ENCODE measurements at places on chromosomes 1 and 21. TPM values are rescaled to one million over a fixed set of nuclear protein-coding genes. Genes with fewer than 3 reads are reported as not detected.

DNA sequence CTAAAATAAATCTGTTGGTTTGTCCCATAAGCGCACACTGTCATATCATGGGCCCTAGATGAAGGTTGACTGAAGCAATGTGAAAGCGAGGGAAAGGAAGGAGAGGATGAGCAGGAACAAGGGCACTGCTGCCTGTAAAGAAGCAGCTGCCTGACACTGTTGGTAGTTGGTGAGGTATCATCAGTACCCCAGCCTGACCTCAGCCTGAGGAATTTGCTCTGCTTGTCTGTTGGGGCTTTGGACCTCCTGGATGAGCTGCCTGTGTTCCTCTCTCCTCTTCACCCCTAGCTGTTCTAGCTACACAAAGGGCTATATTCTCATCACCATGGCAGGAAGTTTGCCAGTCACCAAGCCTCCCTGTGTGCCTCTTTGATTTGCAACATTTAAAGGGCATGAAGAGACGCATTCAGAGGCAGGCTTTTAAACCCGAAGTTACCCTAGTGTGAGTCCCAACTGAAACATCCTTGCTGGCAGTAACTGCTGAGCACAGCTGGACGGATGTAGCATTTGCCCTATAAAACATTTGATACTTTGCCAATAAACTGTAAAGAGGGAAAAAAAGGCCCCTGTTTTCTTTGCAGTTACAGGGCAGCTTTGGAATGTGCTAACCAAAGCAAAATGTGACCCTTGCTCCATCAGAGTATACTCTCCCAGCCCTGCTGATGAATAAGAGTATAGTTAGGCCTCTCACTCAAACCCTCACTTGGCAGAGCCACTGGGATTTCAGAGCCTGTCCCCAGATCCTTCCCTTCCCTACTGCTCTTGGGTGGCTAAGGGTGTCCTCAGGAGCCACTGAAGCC is 22.2 kb upstream of the SPATA6 start:
- no peak for DNase-seq
- H3K4me1 ChIP-seq = no peaks in the 10 kb centered on the region
- H3K4me3 ChIP-seq = no peak overlapping the region
- no peaks in the 10 kb centered on the region for H3K36me3 ChIP-seq
- peak overlapping the region; percentile 55 for H3K27ac ChIP-seq

DNA sequence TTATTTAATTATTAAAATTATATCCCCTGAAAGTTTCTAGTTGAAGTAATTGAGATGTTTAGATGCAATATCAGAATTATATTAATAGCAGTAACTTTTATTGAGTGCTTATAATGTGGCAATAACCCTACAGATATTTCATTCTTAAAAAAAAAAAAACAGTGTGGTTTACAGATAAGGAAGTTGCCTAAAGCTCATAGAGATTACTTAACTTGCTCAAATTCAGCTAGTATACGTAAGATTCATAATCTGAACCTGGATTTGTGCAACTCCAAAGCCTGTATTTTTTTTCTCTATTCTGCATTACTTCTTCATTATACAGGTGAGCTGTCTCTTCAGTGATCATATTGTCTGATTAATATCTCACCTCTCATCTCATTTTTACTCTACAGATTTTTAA is 156.0 kb upstream of the PTBP2 start:
- no peaks in the 10 kb centered on the region for H3K4me1 ChIP-seq
- H3K27ac ChIP-seq = no peak overlapping the region
- DNase-seq = no peak
- no peaks in the 10 kb centered on the region for H3K27me3 ChIP-seq
- H3K36me3 ChIP-seq = no peaks in the 10 kb centered on the region
- no peak overlapping the region for H3K4me3 ChIP-seq

GRCh38 chr1:60886793-60887331 is 195.5 kb upstream of the NFIA start:
- no peaks in the 10 kb centered on the region for H3K4me1 ChIP-seq
- no peaks in the 10 kb centered on the region for H3K27me3 ChIP-seq
- no peak overlapping the region for H3K4me3 ChIP-seq
- H3K27ac ChIP-seq = no peak overlapping the region

GRCh38 chr21:36120304-36120888 is 14.5 kb upstream of the CBR3 start:
- H3K4me1 ChIP-seq = no peaks in the 10 kb centered on the region
- no peaks in the 10 kb centered on the region for H3K36me3 ChIP-seq
- H3K27me3 ChIP-seq = no peaks in the 10 kb centered on the region
- DNase-seq = no peak

DNA sequence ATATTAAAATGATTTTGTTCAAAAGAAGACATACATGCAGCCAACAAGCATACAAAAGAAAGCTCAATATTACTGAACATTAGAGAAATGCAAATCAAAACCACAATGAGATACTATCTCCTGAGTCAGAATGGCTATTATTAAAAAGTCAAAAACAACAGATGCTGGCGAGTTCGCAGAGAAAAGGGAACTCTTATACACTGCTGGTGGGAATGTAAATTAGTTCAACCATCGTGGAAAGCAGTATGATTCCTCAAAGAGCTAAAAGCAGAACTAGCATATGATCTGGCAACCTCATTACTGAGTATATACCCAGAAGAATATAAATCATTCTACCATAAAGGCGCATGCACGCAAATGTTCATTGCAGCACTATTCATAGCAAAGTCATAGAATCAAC is 126.0 kb upstream of the HMCN1 start:
- no peak overlapping the region for H3K27ac ChIP-seq
- H3K4me1 ChIP-seq = no peaks in the 10 kb centered on the region
- DNase-seq = no peak

- no peak overlapping the region for H3K27ac ChIP-seq
- H3K36me3 ChIP-seq = no peaks in the 10 kb centered on the region
- DNase-seq = no peak
- H3K27me3 ChIP-seq = no peaks in the 10 kb centered on the region
- no peak overlapping the region for H3K4me3 ChIP-seq
These were observed 77.8 kb downstream of the DRAM2 start for GRCh38 chr1:111062081-111062480.

- H3K4me1 ChIP-seq = no peaks in the 10 kb centered on the region
- no peak overlapping the region for H3K27ac ChIP-seq
- no peaks in the 10 kb centered on the region for H3K36me3 ChIP-seq
- no peak for DNase-seq
These were observed 11.5 kb downstream of the ASAP3 start for GRCh38 chr1:23472351-23473036.

DNA sequence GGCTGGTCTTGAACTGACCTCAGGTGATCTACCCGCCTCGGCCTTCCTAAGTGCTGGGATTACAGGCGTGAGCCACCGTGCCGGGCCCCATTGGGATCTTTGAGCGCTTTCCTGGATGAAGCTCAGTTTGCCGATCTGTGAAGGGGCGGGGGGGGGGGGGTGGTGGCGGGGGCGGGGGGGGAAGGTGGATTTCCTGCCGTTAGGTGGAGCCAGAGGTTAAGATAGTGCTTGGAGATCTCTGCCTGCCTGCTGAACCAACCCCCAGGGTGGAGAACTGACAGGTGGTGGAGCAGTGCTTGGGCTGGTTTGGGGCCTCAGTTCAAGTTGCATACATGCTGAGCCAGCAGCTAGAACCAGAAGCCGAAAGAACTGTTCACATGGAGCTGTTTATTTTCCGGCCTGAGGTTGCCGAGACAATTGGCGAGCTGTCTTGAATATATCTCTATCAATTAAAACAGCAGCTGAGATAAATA is 1.7 kb downstream of the TMCC2 start:
- no peaks in the 10 kb centered on the region for H3K4me1 ChIP-seq
- peak overlapping the region; percentile 61 for H3K4me3 ChIP-seq
- peak overlapping the region; percentile 59 for H3K27ac ChIP-seq
- DNase-seq = peak; percentile 68
- no peaks in the 10 kb centered on the region for H3K27me3 ChIP-seq

DNA sequence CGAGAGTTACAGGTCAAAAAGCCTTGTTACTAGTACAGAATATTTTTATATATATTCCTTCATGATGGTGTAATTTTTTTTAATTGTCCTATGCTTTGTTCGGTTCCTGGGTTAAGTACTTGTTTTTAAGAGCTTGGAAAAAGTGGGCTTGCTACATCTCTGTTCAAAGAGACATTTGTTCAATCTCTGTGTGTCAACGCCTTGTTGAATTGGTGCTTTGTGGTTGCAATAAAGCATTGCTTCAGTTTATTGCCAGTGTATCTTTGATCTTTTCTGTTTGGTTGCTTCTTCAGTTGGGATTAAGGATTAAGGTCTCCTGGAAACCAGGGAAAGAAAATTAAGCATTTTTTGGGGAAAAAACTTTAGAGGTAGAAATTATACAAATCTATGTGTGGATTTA is 47.7 kb upstream of the DNASE2B start:
- no peaks in the 10 kb centered on the region for H3K36me3 ChIP-seq
- no peak overlapping the region for H3K27ac ChIP-seq
- H3K4me3 ChIP-seq = no peak overlapping the region
- no peak for DNase-seq

DNA sequence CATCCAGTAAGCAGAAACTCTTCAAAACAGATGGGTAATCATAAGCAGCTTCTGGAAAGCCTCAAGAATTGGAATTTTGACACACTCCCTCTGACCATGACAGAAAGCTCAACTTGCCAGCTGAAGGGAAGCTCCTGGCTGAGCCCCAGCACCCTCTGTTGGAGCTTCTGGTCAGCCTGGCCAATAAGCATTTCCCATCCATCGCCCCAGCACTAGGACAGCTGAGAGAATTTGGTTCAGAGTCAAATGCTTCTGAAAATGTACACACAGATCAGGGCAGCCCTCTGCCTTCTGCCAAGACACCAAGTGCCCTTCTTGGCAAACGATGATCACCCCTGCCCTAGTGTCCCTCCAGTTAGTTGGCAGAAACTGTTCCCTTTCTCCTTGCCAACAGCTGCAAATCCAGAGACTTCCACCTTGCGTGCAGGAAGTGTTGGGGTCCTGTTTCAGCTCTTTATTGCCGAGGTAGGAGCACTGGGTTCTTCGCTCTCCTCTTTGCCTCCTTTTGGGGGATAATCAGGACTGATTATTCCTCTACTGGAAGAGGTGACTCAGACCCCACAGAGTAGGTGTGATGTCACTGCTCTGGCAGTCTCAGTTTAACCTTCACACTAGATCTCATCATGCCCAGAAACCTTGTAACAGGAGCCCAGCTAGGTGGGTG is 11.9 kb downstream of the PIGV start:
- no peak for DNase-seq
- no peaks in the 10 kb centered on the region for H3K27me3 ChIP-seq
- peaks cover 10% of the 10 kb centered on the region for H3K4me1 ChIP-seq
- H3K36me3 ChIP-seq = no peaks in the 10 kb centered on the region
- H3K27ac ChIP-seq = peak overlapping the region; percentile 37

Gene PLA2G4A
- total RNA-seq = 8.3 TPM

Gene TNFRSF18
- total RNA-seq = 0.70 TPM

Gene CDCA8
- 4.1 TPM for total RNA-seq

Gene TCP10L
- total RNA-seq = 9.9 TPM

Gene ANKRD35
- 7.4 TPM for total RNA-seq

Gene WLS
- 88.3 TPM for total RNA-seq

Gene CA14
- not detected for total RNA-seq

Gene HDAC1
- 93.0 TPM for total RNA-seq

Gene ROR1
- total RNA-seq = 4.6 TPM

Measured in Peyer's patch (tissue), 4 donors.